Esophagus squamous epithelium (tissue), 5 donors: ENCODE measurements at places on chromosomes 6 and 20.

GRCh38 chr20:63923651-63924050 lies 28.7 kb downstream of the DNAJC5 start:
- DNase-seq: no peak

GRCh38 chr6:73349311-73349710 lies 4.8 kb downstream of the DPPA5 start:
- no peak for DNase-seq

GRCh38 chr6:15698471-15698870 lies 35.6 kb upstream of the DTNBP1 start:
- DNase-seq: no peak

DNA sequence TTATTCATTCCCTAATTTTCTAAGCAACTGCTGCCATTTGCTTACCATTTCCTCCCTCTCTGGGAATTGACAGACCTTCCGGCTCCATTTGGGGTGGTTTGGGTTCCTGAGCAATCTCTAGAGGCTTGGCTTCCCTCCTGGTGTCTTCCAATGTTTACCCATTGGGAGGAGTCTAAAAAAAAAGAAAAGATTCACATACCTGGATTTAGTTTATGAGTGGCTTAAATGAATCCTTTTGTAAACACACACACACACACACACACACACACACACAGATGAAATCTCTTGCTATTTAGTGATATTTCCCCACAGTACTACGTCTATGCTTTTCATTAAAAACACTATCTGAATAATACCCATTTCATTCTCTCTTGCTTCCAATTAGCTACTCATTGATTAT lies 48.3 kb upstream of the TRAF3IP2 start:
- no peak for DNase-seq

GRCh38 chr6:43772681-43773049 lies 2.7 kb downstream of the VEGFA start:
- DNase-seq: no peak

DNA sequence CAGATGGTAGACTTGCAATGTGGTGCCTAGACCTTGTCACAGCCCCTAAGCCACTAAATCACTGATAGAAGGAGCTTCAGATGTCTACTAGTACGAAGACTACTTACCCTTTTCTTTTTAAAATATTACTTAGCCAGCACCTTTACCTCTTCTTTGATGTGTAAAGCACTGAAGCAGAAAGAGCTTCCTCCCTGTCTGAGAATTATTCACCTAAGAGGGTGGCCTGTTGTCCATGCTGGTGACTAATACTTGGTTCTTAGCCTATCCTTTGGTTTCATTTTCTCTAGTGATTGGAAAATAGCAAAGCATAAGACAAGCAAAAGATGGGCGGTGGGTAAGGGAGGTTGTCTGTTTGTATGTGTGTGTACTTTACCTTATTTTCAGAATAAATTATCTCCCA lies 794.6 kb downstream of the TFAP2A start:
- no peak for DNase-seq

DNA sequence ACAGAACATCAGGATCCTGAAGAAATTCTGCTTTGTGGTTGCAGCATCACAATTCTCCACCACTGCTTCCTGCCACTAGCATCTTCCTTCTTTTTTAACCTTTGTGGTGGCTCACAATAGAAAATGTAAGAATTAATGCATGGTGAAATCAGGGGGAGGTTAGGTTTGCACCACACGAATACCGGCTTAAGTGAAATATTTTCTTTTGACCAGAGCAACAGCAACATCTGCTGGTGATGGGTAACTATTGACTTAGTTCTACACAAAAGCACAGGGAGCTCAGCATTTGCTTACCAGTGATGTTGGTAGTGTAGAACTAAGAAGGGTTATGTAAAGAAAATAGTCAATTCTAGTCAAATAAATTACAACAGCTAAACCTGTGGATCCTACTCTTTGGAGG lies 280.5 kb downstream of the SYNE1 start:
- DNase-seq: no peak

- no peak for DNase-seq
These were observed 162.6 kb downstream of the DTNBP1 start for GRCh38 chr6:15500078-15500740.

GRCh38 chr6:148323344-148323743 lies 19.3 kb upstream of the SASH1 start:
- no peak for DNase-seq

DNA sequence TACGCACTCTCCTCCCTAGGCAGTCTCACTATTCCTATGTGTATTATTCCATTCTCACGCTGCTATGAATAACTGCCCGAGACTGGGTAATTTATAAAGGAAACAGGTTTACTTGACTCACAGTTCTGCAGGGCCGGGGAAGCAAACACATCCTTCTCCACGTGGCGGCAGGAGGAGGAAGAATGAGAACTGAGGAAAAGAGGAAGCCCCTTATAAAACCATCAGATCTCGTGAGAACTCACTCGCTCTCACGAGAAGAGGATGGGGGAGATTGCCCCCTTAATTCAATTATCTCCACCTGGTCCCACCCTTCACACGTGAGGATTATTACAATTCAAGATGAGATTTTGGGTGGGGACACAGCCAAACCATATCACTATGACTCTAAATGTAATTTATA lies 61.9 kb downstream of the ECT2L start:
- DNase-seq: no peak

GRCh38 chr20:45337367-45338120 lies 10.7 kb downstream of the SDC4 start:
- no peak for DNase-seq

DNA sequence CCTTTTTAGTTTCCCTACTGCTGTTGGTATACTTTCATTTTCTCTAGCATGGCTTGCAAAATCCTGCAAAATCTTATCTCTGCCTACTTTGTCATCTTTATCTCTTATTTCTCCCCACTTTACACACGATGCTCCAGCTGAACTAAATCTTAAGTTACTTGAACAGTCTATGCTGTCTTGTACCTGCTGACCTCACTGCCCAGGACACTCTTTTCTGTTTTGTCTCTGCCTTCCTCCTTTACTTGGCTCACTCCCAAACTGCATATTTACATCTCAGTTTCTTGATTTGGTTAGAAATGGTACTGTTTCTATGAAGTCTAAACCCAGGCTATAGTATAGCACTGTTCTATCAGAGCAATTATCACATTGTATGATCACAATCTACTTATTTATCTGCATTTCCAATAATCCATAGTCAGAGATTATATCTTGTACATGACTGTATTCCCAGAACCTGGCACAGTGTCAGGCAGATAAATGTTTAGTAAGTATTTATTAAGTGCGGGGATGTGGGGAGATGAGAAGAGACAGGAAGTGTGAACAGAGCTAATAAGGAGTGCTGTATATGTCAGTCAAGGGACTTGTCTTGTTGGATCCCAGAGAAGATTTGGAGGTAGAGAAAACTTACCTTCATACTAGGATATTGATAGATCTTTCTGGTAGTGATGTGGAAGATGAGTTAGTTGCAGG lies 57.6 kb downstream of the ADGRG6 start:
- no peak for DNase-seq

DNA sequence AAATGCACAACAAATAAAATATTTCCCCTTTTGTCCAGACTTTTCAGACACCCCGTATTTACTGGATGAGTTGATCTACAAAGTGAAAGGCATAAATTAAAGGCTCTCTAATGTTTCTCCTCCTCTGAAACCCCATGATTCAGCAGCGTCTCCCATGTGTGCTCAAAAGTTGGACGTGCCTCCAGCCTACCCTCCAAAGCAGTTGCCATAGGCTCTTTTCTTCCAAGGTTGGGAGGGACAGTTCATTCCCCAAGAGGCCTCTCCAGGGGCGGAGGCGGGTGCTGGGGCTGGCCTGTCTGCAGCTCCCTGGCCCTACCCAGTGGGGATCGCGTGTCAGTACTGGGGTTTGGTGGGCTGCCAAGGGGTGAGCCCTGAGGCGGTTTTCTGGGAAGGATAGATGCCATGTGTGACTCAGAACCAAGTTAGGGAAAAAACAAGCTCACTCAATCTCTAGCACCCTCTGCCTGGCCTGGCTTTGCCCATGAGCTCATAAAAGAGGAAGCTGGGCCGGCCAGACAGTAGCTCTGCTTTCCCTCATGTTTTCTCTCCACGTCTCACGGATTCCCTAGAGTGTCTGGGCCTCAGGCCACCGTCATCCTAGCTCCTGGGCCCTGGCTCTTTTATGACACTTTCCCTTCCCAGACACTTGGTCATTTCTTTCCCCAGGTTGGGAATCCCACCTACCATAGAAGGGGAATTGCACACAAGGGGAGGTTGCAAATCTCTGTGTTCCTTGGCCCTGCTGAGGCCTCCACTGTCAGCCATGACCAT lies 8.0 kb upstream of the IER3 start:
- peak; percentile 50 for DNase-seq

DNA sequence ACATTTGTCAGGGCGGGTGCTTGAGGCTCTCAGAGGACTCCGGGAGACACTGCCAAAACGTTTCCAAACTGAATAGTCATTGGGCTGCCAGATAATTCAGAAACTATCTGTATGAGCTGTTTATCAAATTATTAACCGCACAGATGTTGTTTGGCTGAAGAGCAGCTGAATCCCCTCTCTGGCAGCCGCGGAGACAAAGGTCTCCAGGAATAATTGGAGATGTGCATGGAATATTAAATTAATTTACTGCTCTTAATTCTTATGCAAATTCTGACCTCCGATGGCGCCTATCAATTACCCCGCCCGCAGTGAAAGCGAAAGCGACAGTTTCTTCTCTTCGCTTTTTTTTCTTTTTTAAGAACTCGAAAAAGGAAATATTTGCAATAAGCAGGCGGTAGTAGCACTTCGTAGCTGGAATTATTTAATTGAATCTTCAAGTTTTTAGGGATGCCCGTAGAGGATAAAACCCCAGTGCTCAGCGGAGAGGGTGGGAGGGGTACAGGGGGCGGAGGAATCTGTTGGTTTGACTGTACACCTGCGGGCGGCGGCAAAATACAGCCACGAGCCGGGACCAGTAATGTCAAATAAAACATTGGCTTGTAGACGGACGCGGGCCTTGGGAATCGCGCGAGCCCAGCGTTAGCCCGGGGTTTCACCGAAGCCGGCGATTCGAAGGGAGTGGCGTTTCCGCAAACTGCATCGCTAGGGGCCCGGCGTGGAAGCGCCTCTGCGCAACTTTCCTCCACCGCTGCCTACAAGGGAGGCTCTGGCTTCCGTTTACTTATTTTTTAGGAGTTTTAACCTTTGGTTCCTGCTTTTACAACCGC lies 6.2 kb downstream of the LINC00237 start:
- DNase-seq: no peak

DNA sequence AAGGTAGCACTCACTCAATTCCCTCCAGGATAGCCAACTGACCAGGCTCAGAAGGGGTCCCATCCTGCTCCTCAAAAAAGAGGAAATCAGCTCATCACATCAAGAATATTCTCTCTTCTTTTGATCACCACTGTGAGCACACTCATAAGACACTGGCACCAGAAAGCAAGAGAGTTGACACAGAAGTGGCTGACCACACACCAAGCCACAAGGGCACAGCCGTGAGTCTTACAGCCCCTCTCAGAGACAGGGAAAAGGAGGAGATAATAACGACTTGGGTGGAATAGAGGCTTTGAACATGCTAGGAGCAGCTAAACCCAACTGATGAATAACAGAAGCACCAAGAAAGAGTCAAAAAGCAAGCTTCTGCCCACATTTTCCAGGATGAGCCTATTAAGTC lies 249.1 kb upstream of the PREP start:
- DNase-seq: no peak

- no peak for DNase-seq
These were observed 25.6 kb upstream of the AHI1 start for GRCh38 chr6:135522965-135523692.

- no peak for DNase-seq
These were observed 69.7 kb downstream of the EFHC1 start for GRCh38 chr6:52489881-52490280.

DNA sequence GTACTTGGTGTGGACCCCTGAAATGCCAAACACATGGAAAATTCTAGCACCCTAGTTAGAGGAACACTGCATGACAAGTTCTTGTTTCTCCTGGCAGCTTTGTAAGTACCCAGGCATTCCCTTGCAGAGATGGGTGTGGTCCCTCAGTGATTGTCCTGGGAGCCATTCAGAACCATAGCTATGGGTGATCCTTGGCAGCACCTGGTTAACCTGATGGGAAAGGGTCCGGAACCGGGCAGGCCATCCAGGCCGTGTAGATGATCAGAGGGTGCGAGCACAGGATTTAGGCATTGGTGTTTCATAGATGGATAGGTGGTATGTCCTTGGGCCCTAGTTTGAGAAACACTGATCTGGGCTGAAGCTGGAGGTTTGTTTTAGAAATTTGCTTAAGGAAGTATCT lies 95.8 kb downstream of the RPP40 start:
- no peak for DNase-seq

DNA sequence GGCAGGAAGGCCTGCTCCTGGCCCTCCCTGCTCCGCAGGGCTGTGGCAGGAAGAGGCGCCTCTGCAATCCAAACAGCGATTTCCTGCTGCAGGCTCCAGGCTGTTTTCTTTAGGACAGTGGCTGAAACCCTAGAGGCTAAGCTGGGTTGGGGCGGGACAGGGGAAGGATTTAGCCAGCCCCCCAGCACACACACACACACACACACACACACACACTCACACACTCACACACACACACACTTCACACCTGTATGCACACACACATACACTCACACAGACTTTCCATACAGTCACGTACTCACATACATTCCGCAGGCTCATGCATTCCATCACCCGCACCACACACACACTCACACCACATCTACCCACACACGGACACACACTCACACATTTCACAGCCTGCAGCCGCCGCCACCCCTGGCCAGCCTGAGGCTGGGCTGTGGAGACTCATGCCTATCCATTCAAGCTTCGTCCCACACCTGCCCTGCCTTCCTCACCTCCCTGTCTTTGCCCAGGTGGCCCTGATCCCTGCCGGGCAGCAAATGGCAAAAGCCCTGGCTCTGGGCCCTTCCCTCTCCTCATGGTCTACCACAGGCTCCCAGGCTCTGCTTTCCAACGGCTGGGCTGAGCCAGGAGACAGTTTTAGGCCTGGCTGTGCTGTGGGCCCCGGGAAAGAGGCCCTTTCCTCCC lies 17.9 kb downstream of the MDFI start:
- no peak for DNase-seq

GRCh38 chr6:25699649-25700048 lies 47.6 kb downstream of the SCGN start:
- DNase-seq: no peak

GRCh38 chr20:4020256-4020655 lies 4.9 kb upstream of the RNF24 start:
- DNase-seq: no peak

DNA sequence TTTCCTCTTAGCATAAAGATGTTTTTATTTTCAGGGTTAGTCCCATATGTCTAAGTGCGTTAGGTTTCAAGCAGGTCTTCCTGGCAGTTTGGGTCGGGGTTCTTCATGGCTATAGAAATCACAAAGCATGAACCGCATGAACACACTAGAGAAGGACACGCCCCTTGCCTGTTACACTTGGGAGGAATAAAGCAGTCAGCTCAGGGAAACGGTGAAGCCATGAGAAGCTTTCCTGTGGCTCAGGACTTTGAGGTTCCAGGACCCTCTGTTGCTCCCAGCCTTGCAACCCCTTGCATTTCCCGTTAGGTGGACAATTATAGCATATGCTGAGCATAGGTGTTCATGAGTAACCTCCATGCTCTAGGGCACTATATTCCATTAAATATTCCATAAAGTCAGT lies 96.7 kb downstream of the SYCP2 start:
- DNase-seq: no peak
